ENCODE measurements at places on chromosomes 7 and 10. TPM values are rescaled to one million over a fixed set of nuclear protein-coding genes. Genes with fewer than 3 reads are reported as not detected.
A peak's percentile ranks its signal among the peaks of the same experiment; 100 is the strongest.

DNA sequence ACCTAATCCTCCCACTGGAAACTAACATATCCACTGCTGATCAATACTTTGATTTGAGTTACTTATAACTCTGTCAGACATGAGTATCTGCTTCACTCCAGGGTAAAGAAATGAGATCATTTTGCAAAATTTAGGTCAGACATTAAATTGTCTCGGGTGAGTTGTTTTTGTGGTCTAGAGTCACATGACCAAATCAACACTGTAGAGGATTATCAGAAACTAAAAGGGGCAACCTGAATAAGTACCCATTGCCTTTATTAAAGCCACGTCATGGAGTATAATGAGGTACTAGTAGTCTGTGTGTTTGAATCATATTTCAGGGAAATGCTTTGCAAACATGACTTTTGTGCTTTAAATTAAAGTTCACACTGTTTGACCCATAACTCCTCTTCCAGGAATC, 107.7 kb upstream of the ADO start:
- no peak for DNase-seq

DNA sequence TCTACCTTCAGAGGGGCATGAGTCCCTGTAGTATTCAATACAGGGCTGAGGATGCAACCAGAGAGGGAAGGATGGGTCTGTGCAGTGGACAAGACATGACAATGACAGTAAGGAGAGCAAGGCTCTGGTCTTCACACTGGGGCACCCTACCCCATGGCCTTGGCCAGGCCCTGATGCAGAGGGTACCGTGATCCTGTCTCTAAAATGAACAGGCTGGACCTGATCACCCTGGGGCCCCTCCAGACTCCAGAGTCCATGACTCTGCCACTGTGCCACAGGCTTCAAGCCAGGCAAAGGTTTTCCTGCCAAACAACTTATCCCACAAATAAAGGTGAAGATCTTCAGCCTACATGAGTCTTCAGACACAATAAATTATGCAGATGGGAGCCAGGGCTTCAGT, 4.9 kb downstream of the MAT1A start:
- DNase-seq: no peak

- peak; percentile 15 for DNase-seq
Measured at GRCh38 chr10:28300027-28300426, 2.8 kb downstream of the MPP7 start.

DNA sequence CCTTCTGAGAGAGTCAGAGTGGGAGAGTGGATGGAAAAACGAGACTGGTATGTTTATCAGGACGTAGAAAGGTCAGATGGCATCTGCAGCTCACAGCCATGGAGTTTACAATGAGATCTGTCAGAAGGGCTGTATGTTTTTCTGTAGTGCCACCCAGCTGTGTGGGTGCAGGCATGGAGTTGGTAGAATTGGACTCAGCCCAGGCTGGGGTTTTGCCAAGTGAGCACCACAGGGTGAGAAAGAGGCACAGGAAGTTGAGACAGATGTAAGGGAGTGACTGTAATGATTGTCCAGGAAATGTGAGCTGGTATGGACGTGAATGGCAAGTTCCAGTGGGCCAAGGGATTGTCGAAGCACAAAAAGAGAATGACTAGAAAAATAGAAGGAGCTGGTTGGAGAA, 9.1 kb upstream of the ZYX start:
- peak; percentile 81 for DNase-seq

GRCh38 chr7:36538126-36538525, 148.5 kb downstream of the ANLN start:
- DNase-seq: peak; percentile 45

- peak; percentile 80 for DNase-seq
Measured at GRCh38 chr7:8217200-8218068, 44.5 kb downstream of the ICA1 start.

The PRR15 gene
- 26.6 TPM for total RNA-seq

The HOXA2 gene
- total RNA-seq: 1.8 TPM
